ENCODE measurements at places on chromosomes 5 and 9.
A peak's percentile ranks its signal among the peaks of the same experiment; 100 is the strongest.

- DNase-seq, result no peak
These were observed 12.0 kb downstream of the TTC1 start for GRCh38 chr5:160020964-160021363.

DNA sequence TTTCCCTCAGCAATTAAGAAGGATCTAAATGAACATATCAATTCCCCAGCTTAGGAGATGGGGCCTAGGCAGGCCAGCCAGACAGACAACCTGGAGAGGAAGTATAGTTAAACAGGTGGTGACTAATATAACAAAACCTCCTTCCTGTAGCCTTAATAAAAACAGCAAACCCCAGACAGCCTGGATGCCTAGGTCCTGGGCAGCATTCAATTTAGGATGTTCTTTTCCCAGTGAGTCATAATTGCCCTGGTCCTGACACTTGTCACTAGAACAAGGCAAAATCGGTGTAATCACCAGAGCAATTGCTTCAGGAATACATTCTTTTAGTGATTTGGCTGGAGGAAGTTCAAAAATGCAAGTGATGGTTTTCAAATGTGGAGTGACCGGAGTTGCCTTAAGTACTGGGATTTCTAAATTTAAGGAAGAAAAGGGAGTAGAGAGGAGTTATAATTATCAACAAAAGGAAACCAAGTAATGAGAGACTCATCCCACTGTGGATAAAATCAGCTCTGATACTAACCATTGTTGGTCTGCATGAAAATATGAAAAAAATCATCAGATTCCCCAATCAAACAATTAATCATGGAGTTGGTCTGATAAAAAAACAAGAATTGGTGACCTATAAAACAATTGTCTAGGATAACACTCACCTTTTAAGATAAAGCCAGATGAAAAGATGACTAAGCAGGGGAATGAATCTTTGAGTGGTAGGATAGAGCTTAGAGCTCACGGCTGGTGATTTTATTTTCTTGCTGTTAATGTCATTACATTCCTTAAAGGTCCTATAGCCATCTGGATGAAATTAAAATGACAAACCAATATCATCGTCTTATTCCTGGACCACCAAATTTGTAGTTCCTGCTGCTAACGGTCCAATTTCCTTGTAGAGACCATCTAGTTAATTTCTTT is 39.0 kb upstream of the TARS1 start:
- DNase-seq, result peak; percentile 91

DNA sequence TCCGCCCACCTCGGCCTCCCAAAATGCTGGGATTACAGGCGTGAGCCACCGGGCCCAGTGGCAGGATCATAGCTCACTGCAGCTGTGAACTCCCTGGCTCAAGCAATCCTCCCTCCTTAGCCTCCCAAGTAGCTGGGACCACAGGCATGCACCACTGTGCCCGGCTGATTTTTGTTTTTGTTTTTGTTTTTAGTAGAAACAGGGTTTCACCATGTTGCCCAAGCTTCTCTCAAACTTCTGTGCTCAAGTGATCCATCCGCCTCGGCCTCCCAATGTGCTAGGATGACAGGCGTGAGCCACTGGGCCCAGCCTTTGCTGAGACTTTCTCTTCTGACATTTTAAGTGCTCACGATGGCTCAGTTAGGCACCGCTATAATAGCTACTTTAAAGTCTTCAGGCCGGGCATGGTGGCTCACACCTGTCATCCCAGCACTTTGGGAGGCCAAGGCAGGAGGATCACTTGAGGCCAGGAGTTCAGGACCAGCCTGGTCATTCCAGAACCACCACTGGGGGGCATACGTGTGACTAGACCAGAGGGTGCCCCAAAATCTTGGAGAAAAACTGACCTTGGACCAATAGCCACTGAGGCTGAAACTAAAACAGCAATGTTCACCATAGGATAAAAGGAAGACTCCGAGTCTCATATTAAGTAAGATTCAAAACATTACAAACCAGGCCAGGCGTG is 3.1 kb upstream of the ENTPD8 start:
- DNase-seq, result no peak

DNA sequence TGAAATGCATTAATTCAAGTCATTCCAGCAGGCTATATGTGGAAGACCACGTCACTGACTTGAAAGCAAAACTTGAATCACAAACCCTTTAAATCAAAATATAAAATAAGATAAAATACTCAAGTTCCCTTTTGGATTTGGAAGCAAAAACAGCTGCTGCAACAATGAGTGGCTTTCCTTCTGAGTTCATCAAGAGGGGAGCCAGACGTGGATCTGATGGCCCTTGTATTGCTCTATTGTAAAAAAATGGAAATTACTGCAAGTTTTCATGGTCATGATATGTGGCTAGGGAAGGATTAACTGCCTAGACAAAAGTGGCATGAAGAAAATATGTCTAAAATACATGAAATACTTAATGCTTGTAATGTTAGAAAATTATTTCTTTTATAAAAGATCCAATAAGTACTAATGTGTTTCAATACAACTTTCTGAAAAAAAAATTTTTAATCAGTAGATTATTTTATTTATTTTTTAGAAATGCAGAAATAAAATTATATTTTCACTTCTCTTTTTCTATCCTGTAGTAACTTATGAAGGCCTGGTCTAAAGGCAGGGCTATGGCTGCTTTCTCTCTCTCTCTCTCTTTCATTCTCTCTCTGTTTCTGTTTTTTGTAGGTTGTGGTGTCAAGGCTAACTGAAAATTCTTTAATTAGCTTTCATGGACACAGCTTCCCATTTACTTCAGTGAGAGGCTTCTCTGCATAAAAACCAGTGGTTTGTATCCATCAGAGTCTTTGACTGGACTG is 24.0 kb downstream of the LIX1 start:
- no peak for DNase-seq

DNA sequence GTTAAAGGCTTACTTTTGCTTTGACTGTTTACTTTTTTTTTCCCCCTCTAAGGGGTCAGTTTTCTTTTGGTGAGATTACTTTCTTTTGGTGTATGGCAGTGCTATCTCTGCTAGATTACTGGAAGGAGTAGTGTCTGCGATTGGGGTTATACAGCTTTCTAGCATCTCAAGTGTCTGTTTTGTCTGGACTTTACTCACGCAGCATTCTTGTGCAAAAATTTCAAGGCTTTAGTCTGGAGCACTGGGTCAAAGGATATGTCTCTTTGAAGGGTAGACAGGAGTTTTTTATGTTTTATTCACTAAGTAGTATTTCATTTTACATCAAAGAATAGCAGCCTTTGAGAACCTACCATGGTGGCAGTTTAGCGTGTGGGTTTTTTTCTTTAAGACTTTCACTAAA is 52.6 kb downstream of the NDUFS4 start:
- DNase-seq, result no peak

- no peak for DNase-seq
These were observed 2.6 kb upstream of the GZMK start for GRCh38 chr5:55021410-55021809.

DNA sequence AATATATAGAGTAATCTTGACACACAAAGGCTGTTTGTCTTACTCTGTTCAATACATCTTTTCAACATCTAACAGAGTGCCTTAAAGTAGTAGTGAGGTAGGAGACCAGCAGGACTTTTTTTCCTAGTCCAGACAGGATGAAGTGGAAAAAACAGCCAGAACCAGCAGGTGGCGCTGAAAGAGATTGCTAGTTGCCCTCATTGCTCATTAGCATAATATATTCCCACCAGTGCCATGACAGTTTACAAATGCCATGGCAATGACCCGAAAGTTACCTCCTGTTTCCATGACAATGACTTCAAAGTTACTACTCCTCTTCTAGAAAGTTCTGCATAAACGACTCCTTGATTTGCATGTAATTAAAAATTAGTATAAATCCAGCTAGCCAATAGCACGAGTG is 387.4 kb downstream of the ACTL7B start:
- DNase-seq, result no peak

DNA sequence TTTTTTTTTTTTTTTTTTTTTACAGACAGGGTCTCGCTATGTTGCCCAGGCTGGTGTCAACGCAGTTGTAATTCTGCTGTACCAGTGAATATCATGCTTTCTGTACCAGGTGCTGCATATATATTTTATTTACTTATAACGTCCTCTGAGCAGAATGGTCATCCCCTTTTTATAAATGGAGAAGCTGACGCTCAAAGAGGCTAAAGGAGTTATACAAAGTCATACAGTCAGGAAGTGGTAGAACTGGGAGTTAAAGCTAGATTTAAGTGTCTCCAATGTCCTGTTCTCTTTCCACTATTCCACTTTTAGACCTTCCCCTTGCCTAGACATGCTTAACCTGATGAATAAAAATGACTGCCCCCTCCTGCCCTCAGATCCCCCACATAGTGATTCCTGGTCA is 1.2 kb upstream of the SIL1 start:
- no peak for DNase-seq

- DNase-seq, result no peak
These were observed 6.0 kb downstream of the LRSAM1 start for GRCh38 chr9:127457191-127457878.

DNA sequence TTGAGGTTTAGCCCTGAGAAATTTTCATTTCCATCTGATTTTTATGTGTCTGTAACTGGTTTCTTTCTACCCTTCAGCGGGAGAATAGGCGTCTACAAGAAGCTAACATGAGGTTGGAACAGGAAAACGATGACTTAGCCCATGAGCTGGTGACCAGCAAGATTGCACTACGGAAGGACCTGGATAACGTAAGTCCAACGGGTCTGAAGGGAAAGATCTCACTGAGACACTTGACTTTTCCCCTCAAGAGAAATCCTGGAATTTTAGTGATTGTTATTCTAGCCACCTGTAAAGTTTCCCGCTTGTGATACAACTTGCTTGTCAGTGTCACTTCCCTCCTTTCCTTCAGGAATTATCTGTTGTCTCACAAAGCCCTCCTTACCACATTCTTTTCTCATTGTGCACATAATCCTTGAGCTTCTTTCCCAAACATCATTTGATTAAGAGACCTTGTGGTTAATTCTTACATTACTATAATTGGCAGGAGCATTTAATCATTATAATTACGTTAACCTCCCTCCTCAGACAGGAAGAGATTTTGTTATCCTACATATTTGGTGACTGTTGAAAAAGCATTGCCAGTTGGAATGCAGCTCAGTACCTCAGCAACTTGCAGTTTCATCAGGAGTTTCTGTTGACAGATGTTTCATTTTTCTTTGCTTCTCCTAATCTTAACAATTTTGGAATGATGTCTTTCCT is 56.9 kb downstream of the GPR21 start:
- DNase-seq, result peak; percentile 80

DNA sequence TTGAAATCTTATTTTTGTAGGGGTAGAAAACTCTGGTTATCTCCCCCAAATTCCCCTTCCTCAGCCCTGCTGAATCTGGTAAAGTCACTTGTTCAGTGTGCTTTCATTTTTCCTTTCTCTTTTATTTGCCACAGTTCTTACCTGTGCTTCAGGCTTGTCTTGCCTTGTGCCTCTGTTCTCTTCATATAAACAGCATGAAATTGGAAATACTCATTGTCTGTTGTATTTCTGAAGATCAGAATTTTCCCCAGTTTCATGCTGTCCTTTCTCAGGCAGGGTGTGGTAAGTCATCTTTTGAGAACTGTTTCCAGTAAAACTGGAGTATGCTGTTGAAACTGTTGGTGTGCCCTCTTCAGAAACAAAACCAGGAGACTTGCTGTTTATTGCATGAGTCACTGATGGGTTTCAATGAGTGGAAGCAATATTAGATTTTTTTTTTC is 7.0 kb downstream of the PAM start:
- peak; percentile 74 for DNase-seq

DNA sequence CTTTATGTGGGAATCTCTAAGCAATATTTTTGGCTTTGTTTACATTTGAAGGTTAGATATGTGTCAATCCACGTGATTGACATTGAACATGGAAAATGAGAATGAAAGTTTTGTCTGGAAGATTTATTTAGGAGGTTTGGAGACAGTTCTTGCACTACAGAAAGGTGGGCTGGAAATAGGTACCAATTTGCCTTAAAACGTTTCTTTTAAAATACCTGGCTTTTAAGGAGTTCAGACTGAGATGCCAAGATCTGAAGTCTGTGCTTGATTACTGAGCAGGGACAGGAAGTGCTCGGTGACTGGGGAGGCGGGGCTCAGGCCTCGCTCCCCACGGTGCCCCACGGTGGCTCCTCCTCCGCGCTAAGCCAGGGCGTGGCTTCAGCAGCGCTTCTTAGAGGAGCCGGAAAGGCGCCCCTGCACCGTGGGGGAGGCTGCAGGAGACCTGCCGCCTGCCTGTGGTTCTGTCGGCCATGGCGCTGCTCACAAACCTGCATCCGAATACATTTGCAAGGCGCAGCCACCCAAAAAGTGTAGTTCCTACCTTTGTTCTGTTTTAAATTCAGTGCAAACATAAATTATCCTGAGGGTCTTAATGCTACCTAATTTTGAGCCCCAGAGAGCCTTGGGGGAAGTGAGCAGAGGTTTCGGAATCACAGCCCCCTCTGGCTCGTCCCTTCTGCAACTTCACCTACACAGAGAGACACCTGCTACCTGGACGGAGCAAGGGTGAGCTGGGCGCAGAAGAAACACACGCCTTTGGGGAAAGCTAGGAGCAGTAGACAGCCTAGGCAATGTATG is 49.2 kb downstream of the USP20 start:
- peak; percentile 75 for DNase-seq

GRCh38 chr9:80615964-80616363 is 1044.2 kb downstream of the TLE4 start:
- peak; percentile 38 for DNase-seq
